ENCODE measurements at places on chromosomes 11 and 22. TPM values are rescaled to one million over a fixed set of nuclear protein-coding genes. Genes with fewer than 3 reads are reported as not detected.

The TEX12 gene
- 0.20 TPM for total RNA-seq

The C1QTNF4 gene
- not detected for total RNA-seq

The IGSF22 gene
- 0.05 TPM for total RNA-seq

The KRTAP5-9 gene
- total RNA-seq = 0.19 TPM

The PATE4 gene
- not detected for total RNA-seq

The C22orf23 gene
- total RNA-seq = 0.23 TPM

The MMP12 gene
- not detected for total RNA-seq

The RIC3 gene
- total RNA-seq = 16.9 TPM

The WT1 gene
- not detected for total RNA-seq

The ZFPL1 gene
- 29.8 TPM for total RNA-seq

The ST14 gene
- total RNA-seq = not detected

The IGLL1 gene
- total RNA-seq = not detected

The UBQLNL gene
- 0.45 TPM for total RNA-seq

DNA sequence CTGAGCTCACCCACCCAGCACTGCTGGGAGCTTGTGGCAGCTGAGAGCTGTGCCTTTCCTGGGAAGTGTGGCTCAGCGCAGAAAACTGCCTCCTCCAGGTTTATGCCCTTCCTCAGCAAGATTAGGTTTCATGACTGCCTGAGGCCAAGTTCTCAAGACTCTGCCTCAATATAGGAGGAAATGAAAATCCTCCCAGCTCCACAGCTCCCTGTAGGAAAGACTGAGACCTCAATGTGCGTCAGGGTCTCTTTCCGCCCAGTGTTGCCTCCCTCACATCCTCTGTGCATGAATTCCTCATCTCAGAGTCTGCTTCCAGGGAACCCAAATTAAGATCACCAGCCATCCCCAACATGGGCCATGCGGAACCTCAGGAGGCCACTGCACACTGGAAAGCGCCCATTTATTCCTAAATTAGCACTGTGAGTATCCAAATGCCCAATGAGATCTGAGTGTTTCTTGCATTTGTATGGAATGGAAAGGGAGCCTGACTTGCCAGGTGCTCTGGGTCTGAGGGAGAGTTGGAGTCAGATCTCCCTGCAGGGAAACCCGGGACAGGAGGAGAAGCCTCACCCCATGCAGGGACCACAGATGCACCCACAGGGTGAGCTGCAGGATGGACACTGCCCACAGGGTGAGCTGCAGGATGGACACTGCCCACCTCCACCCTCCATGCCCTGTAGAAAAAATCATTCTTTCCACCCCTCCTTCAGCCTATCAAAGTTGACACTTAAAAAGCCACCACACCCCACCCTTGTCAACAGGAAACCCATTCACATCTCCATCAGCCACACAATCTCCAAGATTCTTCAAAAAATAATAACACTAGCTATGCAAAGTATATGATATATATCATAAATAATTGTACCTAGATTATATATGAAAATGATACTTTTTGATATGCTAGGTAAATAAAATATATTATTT lies 97.4 kb upstream of the IGLL5 start:
- DNase-seq = no peak

GRCh38 chr22:47318041-47318737 lies 555.7 kb downstream of the TBC1D22A start:
- DNase-seq = no peak

DNA sequence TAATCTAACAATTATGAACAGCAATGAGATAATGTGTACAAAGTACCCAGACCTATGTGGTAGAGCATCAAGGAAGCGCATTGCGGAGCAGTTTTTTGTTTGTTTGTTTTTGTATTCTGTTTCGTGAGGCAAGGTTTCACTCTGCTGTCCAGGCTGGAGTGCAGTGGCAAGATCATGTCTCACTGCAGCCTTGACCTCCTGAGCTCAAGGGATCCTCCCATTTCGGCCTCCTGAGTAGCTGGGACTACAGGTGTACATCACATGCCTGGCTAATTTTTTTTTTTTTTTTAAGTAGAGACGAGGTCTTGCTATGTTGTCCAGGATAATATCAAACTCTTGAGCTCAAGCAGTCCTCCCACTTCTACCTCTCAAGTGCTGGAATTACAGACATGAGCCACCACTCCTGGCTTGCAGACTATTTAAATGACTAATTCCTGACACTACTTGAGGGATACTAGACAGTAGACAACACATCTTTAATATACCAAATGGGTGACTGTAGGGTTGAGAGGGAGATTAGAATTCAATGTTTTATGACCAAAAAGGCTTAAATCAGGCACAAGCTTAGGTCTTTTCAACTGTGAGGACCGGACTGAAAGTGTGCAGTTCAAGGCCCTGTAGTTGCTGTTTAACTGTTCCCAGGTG lies 12.7 kb downstream of the OR51B4 start:
- no peak for DNase-seq

DNA sequence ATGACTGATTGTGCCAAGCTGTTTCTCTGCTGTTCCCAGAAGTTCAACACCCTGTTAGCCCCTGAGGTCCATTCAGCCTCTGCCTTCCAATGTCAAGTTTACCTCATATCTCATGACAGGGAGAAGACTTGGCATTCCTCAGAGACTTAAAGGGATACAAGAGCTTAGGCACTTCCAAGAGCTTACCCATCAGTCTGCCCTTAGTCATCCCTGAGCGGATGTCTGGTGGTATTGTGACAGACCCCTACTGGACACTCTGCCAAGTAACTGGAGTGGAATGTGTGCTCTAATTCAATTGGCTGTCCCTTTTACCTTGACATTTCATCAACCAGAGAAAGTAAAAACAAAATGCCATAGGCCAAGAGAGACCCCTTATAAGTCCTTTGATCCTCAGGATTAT lies 151.5 kb downstream of the AASDHPPT start:
- DNase-seq = no peak

DNA sequence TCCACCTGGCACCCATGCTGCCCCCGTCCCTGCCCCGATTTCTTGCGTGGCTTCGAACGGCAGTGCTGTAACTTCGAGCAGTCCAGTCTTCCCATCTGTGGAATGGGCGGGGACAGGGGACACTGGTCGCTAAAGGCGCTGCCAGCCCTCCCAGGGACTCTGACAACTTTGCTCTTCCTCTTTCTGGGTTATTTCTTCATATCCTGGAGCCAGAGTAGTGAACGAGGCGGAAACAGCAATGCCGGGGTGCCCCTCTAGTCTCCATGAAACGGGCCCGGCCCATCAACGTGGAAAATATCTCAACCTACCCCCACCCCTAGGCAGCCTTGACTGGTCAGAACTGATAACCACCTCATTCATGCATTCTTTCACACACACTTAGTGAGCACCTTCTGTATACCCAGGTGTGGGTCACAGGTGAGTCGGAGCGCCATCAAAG lies 42.8 kb downstream of the TRIOBP start:
- DNase-seq = no peak

DNA sequence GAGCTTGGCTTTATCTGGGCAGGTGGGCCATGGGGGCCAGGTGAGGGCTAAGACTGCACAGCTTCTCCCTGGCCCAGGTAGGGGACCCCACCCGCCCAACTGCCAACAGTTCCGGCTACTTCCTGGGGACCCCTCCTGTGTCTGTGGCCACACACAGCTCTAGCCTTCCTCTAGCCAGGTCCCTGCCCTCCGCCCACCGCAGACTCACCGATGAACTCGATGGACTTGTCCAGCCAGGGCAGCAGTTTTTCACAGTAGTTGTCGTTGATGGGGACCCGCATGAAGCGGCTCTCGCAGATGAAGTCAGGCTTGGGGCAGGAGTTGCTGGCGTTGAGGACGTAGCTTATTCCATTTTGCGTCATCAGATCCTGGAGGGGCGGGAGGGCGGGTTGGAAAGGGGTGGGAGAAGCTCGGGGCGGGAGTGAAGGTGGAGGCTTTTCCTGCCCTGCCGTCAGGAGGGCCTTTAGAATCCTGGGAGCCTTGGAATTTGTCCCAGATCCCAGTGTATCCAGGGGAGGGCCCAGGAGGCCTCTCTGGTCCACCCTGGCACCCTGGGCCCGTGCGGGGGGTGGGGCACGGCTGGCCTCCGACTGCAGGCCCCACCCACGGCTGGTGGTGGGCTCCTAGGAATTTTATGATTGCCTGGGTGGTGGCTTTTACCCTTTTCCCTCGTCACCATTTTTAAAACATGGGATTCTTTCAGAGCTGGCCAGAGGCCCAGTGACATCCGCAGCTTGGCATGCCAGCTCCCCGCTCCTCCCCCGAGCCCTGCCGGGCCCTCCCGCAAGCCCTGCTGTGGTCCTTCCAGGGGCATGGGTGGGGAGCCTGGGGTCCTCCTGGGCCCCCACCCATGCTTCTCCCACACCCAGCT lies 13.9 kb downstream of the DUSP8 start:
- no peak for DNase-seq

GRCh38 chr11:75151346-75152047 lies 590 bp downstream of the SLCO2B1 start:
- no peak for DNase-seq

- DNase-seq = no peak
These were observed 433.2 kb downstream of the GUCY1A2 start for GRCh38 chr11:106585061-106585460.

- no peak for DNase-seq
These were observed 9.1 kb upstream of the TAGLN start for GRCh38 chr11:117189941-117190544.

- DNase-seq = peak; percentile 5
These were observed 58.4 kb downstream of the CD82 start for GRCh38 chr11:44623731-44624491.

DNA sequence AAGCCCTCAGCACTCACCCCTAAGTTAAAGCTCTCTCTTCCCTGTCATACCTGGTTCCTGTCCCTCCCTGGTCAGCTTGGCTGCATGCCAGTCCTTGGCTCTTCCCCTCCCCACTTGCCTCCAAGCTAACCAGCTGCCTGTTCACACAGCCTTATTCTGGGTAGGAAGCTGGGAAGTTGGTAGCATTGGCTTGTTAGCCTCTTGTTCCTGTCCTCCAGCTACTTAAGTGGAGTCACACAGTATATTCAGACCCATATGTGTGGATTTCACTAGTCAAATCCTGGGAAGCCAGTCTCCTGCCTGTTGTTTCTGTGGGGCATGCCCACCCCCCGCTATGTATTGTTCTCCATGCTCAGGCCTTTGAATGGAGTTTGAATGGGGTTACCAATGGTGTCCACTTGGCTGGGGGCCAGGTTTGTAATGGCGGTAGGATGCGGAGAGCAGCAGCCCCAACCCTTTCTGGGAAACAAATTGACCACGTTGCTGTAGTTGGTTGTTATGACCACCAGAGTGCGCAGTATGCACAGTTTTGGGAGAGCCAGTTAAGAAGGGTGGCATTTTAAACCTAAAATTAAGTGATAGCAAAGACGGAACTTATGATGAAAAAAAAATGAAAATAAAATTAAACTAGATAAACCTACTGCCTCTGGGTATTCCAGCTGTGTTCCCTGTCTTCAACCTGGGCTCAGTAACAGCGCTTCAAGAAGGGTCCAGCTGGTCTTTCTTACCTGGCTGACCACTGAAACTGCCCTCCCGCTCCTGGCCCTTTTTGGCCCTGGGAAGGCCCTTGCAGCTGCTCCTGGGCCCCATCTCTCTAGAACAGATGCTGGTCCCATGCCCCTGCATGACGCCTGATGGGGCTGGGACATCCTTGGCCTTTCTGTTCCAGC lies 10.7 kb upstream of the RPS3 start:
- DNase-seq = peak; percentile 82

DNA sequence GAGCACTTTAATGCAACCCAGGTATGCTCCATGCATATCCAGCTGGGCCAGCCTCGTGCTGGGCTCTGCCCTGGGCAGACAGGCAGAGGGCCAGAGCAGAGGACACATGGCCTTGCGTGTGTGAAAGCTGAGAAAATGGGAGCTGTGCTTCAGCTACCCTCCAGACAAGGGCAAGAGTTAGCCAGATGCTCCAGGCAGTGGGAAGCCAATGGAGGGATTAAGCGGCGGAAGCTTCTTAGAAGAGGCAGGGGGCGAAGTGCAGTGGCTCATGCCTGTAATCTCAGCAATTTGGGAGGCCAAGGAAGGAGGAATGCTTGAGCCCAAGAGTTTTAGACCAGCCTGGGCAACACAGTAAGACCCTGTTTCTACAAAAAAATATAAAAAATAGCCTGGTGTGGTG lies 9.8 kb upstream of the ARHGEF17 start:
- no peak for DNase-seq

GRCh38 chr11:1353383-1354124 lies 36.2 kb upstream of the BRSK2 start:
- no peak for DNase-seq

DNA sequence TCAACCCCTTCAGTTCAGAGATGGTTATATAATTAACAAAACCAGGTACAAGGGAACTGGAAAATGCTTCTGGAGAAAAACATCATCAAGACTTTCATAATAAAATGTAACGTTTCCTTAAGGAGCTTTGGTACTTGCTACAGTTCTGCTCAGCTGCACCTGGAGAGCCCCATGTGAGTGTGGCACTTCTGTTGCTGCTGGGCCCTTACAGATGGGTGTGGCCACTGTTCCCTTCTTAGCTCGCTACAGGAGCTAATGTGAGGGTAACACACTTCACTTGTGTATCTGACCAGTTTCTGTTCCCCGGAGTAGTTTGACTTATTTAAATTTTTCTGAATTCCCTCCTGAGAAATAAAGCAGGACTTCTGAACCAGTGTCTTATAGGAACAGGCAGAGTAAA lies 4.0 kb downstream of the POU2AF3 start:
- no peak for DNase-seq

DNA sequence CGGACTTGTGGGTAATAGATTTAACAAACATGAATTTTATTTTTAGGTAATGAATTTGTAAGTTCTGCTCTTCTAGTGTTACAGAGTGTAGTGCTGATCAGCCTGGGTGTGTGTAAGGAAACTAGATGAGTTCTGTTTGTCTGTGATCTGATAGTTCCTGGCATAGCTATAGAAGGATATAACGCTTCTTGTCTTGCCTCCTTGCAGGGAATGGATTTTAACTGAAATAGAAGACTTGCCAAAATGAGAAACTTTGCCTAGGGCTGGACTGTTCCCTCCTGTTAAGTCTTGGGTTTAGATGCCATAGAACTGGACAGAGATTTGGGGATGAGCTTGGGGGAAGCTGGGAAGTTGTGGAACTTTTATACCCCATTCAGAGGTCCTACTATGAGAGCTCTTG lies 11.6 kb downstream of the CCDC81 start:
- no peak for DNase-seq

DNA sequence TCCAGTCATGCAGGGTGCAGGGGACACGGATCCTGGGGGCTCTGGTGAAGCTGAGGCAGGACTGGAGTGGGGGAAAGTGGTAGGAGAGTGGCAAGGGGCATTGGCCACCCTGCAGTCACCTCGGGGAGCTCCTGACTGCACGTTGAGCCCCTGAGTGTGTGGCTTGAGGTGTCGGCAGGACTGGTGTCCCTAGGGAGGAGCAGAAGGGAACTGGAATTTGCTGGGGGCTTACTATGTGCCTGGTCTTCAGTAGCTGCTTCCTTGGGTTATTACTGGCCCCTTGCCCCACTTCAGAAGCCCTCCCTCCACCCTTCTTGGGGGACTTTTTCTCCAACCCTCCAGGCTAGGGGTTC lies 31.5 kb downstream of the IFT27 start:
- DNase-seq = no peak

- no peak for DNase-seq
These were observed 8.7 kb upstream of the CALCA start for GRCh38 chr11:14980854-14981253.

GRCh38 chr11:14619603-14620531 lies 23.7 kb upstream of the PDE3B start:
- DNase-seq = no peak

Measured in activated CD4-positive, alpha-beta T cell treated with anti-CD3 and anti-CD28 coated beads, Interleukin-2, amount 10 ng/mL, durations not matched to agents 7 days and 5 days (primary cell).